ENCODE measurements at places on chromosomes 13 and 19. TPM values are rescaled to one million over a fixed set of nuclear protein-coding genes. Genes with fewer than 3 reads are reported as not detected.
A peak's percentile ranks its signal among the peaks of the same experiment; 100 is the strongest.

Gene ARL11
- not detected for total RNA-seq

Gene RYR1
- not detected for total RNA-seq

Gene GGN
- 1.7 TPM for total RNA-seq

Gene ZNF534
- total RNA-seq: not detected

Gene GFY
- total RNA-seq: not detected

GRCh38 chr19:632579-633067 is 714 bp downstream of the POLRMT start:
- DNase-seq: peak; percentile 41

DNA sequence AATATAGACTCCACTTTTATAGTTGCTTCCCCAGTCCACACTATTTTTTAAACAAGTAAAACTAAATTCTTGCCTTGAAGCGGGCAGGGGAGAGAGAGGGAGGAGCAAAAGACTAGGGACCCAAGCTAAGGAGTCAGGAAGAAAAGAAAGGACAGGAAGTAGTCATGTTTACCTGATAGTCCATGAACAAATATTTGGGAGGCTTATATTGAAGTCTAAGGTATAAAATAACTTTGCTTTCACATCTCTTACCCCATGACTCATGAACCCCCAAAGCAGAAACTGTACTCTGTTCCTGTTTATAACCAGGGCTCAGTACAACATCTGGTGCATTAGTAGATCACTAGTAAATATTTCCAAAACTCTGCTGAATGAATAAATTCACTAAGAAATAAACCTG is 67.3 kb downstream of the ZAR1L start:
- no peak for DNase-seq

GRCh38 chr19:50155520-50156109 is 7.5 kb downstream of the IZUMO2 start:
- DNase-seq: no peak

DNA sequence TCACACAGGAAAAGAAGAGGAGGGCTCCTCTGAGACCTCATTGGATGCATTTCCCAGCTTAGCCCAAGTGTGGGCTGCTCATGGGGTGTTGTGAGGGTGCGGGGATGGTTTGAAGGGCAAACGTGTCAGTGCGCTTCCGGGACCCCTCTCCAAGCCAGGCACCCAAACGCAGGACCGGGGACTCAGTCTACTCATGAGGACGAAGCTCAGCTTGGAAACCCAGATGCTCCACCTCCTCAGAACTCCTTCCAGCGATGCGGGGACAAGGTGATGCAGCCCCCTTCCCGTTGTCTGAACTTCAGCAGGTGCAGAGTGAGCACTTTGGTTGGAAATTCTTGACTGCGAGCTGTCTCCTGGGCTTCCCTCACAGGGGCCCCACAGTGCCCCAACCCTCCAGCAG is 33.1 kb upstream of the MTIF3 start:
- no peak for DNase-seq

GRCh38 chr13:24176351-24177101 is 16.0 kb downstream of the SPATA13 start:
- DNase-seq: no peak

GRCh38 chr13:23806874-23807526 is 82.2 kb downstream of the MIPEP start:
- no peak for DNase-seq

DNA sequence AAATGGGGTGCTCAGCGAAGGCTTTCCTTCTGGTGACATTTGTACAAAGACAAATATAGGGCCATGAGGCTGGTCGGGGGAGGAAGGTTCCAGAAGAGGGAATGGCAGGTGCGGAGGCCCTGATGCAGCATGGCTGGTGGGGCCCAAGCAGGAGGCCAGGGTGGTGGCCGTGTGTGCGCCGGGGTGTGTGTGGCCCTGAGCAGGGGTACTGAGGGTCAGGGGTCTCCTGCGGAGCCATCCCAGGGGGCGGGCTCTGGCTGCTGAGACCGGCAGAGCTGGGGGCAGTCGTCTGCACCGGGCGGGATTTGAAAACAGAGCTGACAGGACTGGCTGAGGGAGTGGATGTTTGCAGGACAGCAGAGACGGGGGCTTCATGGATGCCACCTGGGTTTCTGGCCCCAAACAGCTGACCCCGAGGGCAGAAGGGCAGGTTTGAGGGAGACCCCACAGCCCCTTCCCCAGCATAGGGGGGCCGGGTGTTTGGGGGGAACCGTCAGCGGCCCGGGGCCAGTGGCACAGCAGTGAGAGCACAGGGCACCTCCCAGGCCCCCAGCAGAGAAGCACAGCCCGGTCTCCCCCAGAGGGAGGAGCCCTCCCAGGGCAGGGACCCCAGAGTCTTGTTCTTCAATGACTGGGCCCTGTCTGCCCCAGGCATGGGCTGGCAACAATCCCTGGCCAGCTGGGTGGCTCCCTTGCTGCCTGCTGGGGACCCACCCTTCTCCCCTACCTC is 11.4 kb downstream of the PIAS4 start:
- no peak for DNase-seq

- no peak for DNase-seq
These were observed 497.1 kb downstream of the DCT start for GRCh38 chr13:93982179-93982918.

DNA sequence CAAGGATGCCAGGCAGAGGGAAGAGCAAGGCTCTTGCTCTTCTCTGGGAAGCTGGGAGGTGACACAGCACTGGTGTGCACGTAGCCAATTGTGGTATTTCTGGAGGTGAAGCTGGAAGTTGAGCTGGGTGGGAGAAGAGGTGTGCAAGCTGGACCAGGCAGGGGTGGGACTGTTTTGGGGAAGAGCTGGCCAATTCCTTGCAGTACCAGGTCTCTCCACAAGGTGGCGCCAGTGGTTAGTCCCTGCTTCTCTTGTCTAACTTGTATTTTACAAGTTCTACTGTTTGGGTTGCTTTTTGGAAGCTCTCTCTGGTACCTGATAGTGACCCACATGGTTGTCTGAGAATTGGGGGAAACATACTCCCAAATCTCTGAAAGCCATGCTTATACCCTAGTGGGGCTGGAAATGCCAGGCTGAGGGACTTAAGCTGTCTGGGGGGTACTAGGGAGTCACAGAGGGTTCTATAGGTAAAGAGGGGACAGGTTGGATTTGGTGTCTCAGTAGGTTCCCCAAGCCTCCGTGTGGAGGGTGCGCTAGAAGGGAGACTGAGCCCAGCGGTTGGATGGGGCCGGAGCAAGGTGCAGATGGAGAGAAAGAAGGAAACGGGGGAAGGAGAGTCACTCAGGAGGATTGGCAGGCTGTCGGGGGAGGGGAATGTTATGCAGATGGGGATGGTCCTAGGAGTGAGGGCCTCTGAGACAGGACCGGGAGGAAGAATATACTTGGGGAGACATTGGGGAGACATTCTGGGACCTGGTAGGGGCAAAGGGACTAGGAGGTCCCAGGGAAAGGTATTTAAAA is 3.0 kb downstream of the HPN start:
- peak; percentile 48 for DNase-seq

DNA sequence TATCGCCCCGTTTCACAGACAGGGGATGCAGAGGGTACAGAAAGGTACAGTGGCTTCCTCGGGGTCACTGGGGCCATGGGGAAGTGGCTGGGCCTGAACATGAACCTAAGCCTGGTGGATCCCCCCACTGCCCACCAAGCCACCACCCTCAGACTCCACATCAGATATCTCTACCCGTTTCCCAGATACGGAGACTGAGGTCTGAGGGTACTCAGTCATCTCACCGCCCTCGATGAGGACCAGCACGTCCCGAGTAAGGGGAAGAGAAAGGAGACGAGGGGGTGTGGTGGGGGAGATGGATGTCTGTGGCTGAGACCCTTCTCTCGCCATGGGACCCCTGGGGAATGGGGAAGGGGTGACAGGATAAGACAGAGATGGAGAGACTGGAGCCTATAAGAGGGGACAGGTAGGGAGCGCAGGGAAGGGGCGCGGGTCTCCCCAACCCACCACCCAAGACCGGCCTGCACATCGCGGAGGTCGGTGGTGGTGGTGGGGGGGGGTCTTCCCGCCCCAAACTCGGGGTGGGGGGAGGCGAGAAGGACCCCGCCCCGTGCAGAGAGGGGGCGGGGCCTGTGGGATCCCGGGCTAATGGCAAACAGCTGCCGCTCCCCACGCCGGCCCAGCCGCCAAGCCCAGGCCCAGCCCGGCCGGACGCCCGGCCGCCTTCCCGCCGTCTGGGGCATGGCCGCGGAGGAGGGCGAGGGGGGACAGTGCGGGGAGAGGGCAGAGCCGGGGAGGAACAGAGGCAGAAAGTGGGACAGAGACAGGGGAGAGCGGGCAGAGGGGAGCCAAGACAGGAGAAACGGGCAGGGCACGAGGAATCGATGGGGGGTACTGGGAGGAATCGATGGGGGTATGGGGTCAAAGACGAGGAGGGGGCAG is 698 bp downstream of the KANK2 start:
- no peak for DNase-seq

DNA sequence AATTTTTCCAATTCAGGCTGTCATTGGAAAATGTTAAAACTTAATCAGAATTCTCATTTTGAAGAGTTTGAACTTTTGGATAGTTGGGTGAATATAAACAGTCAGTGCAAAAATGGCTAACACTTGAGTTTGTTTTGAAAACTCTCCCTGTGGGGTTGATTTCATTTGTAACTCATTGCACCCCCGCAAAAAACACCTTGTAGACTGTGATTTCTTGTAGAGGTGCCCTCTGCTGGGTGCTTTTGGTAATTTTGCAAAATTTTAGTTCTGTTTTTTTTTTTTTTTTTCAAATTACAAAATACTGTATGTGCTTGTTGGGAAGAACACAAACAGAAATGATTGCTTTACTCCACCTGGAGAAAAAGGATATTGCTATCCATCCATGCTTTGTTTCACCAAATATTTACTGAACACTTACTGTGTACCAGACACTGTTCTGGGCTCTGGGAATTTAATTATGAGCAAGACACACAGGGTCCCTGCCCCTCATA is 28.2 kb upstream of the GPI start:
- DNase-seq: peak; percentile 29

DNA sequence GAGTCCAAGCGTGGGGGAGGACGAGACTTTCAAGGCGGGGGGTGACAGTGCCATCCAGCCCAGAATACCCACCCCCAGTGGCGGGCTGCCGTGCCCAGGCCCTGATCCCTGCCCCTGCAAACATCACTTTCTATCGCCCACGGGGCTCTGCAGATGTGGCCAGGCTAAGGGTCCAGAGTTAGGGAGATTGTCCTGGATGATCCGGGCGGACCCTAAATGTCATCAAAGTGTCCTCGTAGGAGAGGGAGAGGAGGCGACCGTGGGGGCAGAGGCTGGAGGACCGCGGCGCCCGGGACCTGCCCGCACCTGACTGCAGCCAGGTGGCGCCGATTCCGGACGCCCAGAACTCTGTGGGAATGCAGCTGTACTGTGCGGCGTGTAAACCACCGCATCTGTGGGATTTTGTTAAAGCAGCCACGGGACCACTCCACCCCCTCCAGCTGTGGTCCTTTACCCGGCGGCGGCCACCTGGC is 32.4 kb downstream of the GJA3 start:
- DNase-seq: no peak

Measured in HFFc6 (cell line).